WTC11 (cell line): ENCODE measurements at places on chromosomes 16 and 17. TPM values are rescaled to one million over a fixed set of nuclear protein-coding genes. Genes with fewer than 3 reads are reported as not detected.

HOXB9 gene
- 0.09 to 0.24 TPM (median 0.09 TPM) in 3 replicates for total RNA-seq

SLC16A5 gene
- total RNA-seq: 32.4 to 33.5 TPM (median 33.1 TPM) in 3 replicates

DNA sequence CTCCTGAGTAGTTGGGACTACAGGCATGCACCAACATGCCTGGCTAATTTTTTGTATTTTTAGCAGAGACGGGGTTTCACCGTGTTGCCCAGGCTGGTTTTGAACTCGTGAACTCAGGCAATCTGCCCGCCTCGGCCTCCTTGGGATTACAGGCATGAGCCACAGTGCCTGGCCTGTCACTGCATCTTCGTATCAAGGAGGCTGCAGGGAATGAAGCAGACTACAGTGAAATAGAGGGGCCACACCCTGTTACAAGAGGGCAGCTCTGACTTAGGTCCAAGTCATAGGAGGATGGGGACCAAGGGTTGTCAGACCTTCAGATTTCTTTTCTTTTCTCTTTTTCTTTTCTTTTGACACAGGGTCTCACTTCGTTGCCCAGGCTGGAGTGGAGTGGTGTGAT, 28.7 kb downstream of the FA2H start:
- DNase-seq: no peak

TXNDC17 gene
- total RNA-seq: 148 to 157 TPM (median 151 TPM) in 3 replicates

DNA sequence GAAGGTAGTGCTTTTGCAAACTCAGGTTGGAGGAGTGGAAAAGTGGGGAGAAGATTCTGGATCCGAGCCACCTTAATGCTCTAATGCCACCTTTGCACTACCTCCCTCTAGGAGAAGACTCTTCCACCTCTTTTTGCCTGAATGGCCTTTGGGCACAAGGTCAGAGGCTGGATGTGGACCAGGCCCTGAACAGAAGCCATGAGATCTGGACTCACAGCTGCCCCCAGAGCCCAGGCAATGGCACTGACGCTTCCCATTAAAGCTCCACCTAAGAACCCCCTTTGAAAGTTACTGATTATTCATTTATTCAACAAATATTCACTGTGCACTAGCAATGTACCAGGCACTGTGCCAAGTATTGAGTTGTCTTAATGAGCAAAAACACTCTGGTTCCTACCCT, 3.2 kb downstream of the SHBG start:
- DNase-seq: peak; percentile 31

FOXL1 gene
- total RNA-seq: 0.23 to 0.34 TPM (median 0.33 TPM) in 3 replicates
